ENCODE measurements at places on chromosomes 1 and 21. TPM values are rescaled to one million over a fixed set of nuclear protein-coding genes. Genes with fewer than 3 reads are reported as not detected.
A peak's percentile ranks its signal among the peaks of the same experiment; 100 is the strongest.

GRCh38 chr1:107541412-107541811 lies 400.6 kb downstream of the NTNG1 start:
- no peak for DNase-seq

DNA sequence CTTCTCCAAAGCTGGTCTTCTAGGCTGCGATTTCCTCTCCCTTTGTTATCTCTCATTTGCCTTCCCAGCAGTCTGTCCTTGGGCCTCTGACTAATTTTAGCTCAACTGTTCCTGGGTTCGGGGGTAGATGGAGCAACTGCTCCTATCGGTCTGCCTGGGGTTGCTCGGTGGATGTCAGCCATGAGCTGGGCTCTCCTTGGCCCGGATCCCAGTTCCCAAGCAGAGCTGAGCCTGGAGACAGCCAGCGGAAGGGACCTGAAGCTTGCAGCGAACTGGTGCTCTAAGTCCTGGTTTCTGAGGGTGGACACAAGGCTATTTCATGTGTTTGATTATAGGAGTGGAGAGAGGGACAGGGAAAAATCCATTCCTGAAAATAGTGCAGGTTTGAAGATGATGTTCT lies 423.0 kb downstream of the RPS6KC1 start:
- peak; percentile 47 for DNase-seq

- DNase-seq: no peak
Measured at GRCh38 chr1:17886838-17887441, 131.8 kb downstream of the ACTL8 start.

ALX3 gene
- not detected for polyA plus RNA-seq

RGS13 gene
- polyA plus RNA-seq: 2.0 TPM

KLHDC7A gene
- not detected for polyA plus RNA-seq

SH2D5 gene
- polyA plus RNA-seq: 1.4 TPM

CC2D1B gene
- 4.8 TPM for polyA plus RNA-seq
